ENCODE measurements at places on chromosomes 7 and 10. TPM values are rescaled to one million over a fixed set of nuclear protein-coding genes. Genes with fewer than 3 reads are reported as not detected.

The RNF148 gene
- 0.63 TPM for total RNA-seq

The MDH2 gene
- total RNA-seq, result 328 TPM

The EPHB4 gene
- 51.3 TPM for total RNA-seq

The PLXDC2 gene
- 10.6 TPM for total RNA-seq
